NCI-H510A (cell line): ENCODE measurements at places on chromosomes 5 and 9.

DNA sequence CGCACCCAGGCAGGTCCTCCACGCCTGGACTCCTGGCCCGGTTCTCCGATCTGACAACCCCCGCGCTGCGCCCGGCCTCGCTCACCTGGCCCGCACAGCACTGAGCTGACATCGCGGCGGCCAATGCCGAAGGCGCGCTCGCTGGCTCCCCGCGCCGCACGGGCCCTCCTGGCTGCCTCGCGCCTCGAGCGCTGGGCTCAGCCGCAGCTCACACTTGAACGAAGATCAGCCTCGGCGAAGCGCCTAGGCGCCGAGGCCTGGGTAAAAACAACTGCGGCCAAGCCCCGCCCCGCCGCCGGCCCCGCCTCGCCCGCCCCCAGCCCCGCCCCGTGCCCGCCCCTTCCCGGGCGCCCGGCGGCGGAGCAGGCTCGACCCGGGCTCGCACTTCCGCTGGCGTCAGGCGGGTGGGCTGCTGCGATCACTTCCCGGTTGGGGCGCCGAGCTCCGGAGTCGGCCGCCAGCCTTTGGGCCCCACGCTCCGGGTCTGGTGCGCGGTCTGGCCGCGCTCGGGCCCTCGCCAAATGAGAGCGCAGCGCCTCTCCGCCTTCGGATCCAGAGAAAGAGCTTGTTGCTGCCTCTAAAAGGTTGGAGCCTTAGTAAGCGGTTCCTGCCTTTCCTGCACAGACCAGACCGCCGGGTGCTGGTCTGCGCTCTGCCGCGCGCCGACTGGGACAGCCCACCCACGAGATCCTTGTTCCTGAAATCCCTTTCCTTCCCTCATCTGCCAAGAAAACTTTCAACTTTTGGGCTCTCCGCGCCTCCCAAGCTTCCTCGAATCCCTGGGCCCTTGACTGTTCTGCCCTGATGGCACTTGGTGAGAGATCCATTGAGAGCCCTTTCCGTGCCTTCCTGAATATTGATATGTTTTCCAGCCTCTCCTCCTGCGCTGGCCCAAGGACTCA is at the start of gene SERINC5:
Gene SERINC5, minus strand, starts transcription at position 238 of the 902 bp plus-strand sequence. Its CDS starts 126 bp downstream, at position 112.
- DNase-seq: no peak

- no peak for DNase-seq
Observed at GRCh38 chr9:16179566-16179965, 626.7 kb downstream of the CCDC171 start.

- no peak for DNase-seq
Observed at GRCh38 chr9:20753761-20754160, 69.7 kb downstream of the FOCAD start.

GRCh38 chr9:32525709-32526030 is 326 bp downstream of the RIGI start:
- no peak for DNase-seq
